ENCODE measurements at places on chromosomes 6 and 20. TPM values are rescaled to one million over a fixed set of nuclear protein-coding genes. Genes with fewer than 3 reads are reported as not detected.

- DNase-seq: no peak
These were observed 113.1 kb downstream of the C6orf58 start for GRCh38 chr6:127690092-127690491.

GRCh38 chr6:24967211-24967610 is 31.5 kb upstream of the RIPOR2 start:
- DNase-seq: no peak

FERMT1 gene
- total RNA-seq: 11.9 TPM

- no peak for DNase-seq
These were observed 45.3 kb upstream of the IFNGR1 start for GRCh38 chr6:137264311-137265075.

- no peak for DNase-seq
These were observed 73.2 kb downstream of the ROS1 start for GRCh38 chr6:117352466-117353081.

GRCh38 chr20:10654630-10655029 is 19.2 kb downstream of the JAG1 start:
- peak; percentile 76 for DNase-seq

SIRPD gene
- not detected for total RNA-seq

POM121L2 gene
- not detected for total RNA-seq

MYCT1 gene
- 4.5 TPM for total RNA-seq

PI3 gene
- not detected for total RNA-seq

TREM2 gene
- total RNA-seq: 19.9 TPM

GRCh38 chr6:133753756-133754155 is 135.2 kb upstream of the TCF21 start:
- DNase-seq: no peak

- no peak for DNase-seq
These were observed 169.8 kb upstream of the PROKR2 start for GRCh38 chr20:5486377-5487054.

DNA sequence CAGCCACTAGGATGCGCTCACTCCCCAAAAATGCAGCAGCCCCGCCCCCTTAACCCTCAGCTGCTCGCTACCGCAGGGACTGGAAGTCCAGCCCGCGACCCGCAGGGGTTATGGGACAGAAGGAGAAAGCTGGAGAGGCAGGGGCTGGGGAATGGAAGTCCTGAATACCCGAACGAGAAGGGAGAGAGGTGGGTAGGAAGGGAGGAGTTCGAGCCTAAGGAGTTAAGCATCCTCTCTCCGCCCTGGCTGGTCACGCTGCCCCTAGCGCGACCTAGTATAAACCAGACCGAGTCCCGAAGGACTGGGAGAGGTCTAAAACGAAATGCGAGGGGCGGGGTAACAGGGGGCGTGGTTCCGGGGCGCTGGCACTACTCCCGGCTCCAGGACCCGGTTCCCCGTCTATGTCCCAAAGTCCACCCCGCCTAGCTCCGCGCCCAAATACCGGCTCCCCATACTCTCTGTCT is 448 bp upstream of the DDAH2 start:
- peak; percentile 97 for DNase-seq

- DNase-seq: no peak
These were observed 8.1 kb upstream of the HEY2 start for GRCh38 chr6:125741336-125741735.

DNA sequence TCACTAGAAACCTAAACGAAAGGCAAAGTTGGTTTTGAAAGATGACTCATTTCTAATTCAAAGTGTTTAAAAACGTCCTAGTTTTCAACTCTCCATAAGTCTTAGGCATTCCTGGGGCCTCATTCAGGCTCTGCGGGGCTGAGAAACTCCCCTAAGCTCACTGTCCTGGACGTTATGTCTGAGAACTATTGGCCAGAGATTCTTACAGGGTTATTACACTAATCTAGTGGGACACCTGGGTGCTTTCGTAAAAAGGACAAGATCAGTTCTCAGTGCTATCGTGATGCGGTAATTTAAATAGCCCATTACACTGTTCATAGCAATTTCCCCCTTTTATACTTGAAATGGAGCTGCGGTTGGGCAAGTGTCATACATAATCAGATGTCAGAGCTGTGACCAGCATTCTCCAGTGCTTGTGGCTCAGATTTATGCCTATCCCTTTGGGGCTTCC is 280.9 kb downstream of the QKI start:
- no peak for DNase-seq

- no peak for DNase-seq
These were observed 489.8 kb upstream of the MANEA start for GRCh38 chr6:95087394-95088097.

- DNase-seq: no peak
These were observed 32.8 kb upstream of the MICB start for GRCh38 chr6:31465185-31465536.

VEGFA gene
- total RNA-seq: 438 TPM

DNA sequence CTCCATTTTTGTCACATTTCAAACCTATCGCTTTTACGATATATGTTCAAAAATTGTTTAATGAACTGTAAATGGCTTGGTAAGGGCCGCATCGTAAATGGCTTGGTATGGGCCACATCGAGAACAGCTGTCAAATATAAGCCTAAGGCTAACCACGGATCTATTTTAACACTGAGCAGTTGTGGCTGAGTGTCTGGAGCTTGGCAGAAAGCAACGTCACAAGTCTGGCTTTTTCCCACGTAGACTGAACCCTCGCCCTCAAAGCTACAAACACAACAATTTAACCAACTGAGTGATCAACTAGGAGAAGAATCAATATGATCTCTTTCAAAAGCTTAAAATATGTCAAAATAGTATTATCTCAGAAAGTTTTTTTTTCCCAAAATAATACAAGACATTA is 71.4 kb upstream of the PRSS16 start:
- DNase-seq: peak; percentile 53

COL9A1 gene
- not detected for total RNA-seq

DNA sequence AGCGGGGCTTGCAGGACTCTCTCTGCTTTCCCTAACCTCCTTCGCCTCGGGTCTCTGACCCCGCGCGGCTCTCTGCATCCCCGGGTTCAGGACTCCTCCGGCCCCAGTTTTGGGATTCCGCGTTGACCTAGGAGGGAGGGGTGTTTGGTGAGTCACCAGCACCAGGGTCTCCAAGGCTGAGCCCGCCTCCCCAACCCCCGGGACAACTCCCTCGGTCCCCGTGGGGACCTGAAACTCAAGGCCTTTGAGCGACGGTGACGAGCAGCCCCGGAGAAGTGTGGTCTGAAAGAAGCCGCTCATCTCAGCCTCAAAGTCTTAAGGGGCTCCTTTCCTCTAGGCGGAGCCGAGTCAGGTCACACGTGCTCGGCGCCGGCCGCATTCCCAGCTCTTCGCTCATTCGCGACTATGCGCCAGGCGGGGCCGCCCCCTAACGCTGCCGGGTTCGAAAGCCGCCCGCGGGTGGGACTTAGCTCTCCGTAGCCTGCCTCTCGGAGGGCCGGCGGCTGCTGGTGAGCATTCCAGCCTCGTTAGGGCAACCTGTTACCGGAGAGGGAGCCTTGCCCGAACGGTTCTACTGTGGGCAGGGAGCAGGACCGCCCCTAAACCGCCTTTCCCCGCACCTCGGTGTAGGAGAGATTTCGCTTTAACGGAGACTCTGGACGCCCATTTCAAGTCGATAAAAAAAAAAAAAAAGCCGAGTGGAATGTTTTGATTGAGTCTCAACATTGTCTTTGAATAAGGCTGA is 3.0 kb upstream of the PRDM13 start:
- DNase-seq: peak; percentile 71

DNA sequence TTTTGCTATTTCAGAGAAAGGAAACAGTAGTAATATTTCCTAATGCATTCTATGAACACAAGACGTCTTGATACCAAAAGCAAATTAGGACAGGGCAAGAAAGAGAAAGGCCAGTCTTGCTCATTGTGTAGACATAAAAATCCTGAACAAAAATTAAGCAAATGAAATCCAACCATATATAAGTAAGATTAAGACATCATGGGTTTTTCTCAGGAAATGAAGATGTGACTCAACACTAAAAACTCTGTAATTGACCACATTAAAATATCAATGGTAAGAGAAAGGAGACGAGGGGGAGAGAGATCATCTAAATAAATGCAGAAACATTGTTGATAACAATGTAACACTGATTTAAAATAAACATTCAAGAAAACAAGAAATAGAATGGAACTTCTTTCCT is 205.4 kb downstream of the SOD2 start:
- no peak for DNase-seq

KIF6 gene
- total RNA-seq: not detected

GRCh38 chr6:168293636-168294530 is 25.7 kb downstream of the DACT2 start:
- DNase-seq: no peak

DNA sequence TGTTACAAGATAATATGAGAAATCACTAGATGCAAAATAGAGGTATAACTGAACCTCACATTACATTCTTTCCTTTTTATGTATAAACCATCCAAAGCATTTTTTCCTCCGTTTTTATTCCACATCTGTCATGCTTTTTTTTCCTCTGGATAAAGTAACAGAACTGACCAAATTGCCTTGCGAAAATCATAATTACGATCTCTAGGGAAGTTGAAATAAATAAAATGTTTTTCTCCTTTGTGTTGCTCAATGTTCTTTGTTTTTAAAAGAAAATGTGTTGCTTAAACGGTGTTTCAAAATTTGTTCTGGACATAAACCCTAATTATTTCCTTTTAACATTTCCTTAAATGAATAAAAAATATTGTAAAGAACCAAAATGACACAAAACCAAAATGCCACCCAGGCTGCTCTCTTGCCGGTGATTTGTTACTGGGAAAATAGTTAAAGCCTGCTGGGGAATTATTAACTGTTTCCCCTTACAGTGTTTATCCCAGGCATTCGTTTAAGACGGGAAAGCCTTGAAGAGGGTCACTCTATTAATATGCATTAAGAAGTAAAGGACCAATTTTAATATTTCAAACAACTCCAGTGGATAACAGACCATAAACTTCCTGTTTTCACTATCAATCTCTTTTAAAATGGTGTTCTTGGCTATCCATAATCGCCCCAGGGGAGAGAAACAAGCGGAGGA is 1.7 kb upstream of the ADGRB3 start:
- DNase-seq: no peak

DNA sequence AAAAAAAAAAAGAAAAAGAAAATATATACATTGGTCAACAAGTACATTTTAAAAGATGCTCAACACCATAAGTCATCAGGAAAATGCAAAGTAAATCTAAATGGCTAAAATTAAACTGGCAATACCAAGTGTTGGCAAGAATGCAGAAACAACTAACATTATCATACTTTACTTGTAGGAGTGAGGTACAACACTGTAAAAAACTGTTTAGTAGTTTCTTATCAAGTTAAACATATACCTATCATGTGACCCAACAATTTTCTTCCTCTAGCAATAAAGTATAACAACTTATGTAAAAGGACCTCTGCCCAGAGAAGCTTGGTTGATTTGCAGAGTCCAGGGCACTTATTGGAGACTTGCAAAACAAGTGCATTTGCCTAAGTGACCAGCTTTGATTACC is 40.4 kb downstream of the LMBRD1 start:
- no peak for DNase-seq

DNA sequence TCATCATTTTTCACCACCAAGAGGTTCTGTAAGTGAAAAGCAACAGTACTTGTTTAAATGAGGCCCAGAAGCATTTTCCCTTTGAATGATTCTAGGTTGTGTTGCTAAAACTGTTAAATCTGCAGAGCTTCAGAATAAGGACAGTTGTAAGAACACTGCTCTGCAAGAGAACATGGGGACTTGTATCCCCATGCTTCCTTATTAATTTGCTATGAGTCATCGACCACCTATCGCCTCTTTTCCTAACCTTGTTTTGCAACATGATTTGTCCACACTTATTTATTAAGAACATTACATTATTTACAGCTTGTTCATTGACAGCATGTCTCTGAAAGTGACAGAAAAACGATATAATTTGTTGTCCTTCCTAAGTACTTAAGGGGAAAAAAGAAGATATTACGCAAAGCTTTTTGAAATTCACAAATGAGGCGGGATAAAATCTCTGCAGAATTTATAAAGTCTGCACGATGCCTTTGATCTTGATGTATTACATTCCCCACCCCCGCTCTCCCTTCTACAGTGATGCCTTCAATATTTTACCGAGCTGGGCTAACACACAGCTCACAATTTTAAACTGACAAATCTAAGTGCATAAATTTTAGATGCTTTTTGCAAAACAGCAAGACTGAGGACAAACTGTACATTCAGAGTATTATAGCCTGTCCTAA is 220.0 kb upstream of the SPTLC3 start:
- DNase-seq: no peak

- DNase-seq: peak; percentile 82
These were observed 9.2 kb downstream of the FOXS1 start for GRCh38 chr20:31835977-31836852.

CCDC170 gene
- total RNA-seq: 0.29 TPM

B3GALT4 gene
- 42.9 TPM for total RNA-seq

NKAPL gene
- total RNA-seq: not detected

- DNase-seq: no peak
These were observed 101.9 kb upstream of the BEND3 start for GRCh38 chr6:107217248-107217647.

GRCh38 chr20:59398537-59399205 is 98.3 kb downstream of the EDN3 start:
- no peak for DNase-seq

SIRPB2 gene
- 2.9 TPM for total RNA-seq

DNA sequence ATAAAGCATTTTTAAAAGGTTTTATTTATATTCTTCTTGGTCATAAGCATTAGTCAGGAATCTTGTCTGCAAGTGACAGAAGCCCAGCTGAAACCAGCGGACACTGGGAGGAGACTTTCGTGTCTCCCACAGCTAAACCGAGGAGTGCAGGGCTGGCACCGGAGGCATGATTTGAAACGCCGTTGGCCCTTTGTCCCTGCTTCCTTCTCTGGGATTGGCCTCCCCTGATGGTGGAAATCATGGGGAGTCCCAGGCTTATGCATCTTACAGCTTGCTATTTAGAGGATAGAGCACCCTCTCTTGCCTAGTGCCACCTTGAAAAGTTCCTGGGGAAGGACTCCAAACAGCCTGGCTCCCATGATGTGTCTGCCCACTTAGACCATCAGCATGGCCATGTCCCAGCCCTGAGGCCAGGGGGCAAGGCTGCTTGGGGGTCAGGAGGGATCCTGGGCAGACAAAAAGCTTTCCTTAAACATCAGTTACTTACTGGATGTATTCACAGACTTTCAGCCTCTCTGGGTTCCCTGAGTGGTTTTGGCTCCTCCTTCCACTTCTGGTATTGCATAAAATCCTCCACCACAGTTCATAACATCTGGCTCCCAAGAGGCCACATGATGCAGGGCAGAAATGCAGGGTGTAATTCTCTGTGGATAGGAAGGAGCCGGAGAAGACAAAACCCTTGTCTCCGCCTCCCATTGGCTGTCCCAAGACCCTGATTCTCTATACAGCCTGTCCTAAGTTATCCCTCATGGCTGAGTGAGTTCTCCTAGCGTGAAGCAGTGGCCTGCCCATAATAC is 49.3 kb upstream of the INSM1 start:
- DNase-seq: no peak

KIAA1755 gene
- total RNA-seq: 1.2 TPM

OLIG3 gene
- not detected for total RNA-seq

- no peak for DNase-seq
These were observed 155.4 kb downstream of the SYCP2 start for GRCh38 chr20:59777814-59778575.

GRCh38 chr6:151199991-151200390 is 39.8 kb upstream of the AKAP12 start:
- DNase-seq: no peak

- DNase-seq: no peak
These were observed 361.2 kb downstream of the UTRN start for GRCh38 chr6:144646093-144647056.

- DNase-seq: peak; percentile 20
These were observed 13.9 kb downstream of the ADISSP start for GRCh38 chr20:3753501-3754275.
